ENCODE measurements at places on chromosomes 7 and 10.

DNA sequence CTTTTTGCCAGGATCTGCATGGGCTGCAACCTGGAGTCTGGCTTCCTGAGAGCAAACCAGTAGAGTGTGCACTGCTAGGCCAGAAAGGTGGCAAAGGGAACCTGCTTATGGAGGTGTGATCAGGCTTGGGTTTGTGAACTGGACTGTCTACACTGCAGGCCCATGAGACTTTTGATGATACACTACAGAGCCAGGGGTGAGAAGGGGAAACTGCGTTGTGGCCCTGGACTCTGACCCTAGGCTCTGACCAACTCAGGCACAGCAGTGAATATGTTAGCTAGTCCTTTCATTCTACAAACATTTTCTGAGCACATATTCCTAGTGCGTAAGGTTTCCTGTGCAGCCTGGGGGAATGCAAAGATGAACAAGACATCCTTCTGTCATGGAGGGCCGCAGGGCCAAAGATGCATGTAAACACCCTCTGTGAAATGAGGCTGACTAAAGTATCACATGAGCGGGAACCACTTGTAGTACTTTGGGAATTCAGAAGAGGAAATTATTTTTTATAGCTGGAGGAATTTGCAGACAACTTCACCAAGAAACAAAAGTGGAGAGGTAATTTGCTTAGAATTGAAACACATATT lies 63.8 kb upstream of the HPS1 start:
- no peak for DNase-seq

DNA sequence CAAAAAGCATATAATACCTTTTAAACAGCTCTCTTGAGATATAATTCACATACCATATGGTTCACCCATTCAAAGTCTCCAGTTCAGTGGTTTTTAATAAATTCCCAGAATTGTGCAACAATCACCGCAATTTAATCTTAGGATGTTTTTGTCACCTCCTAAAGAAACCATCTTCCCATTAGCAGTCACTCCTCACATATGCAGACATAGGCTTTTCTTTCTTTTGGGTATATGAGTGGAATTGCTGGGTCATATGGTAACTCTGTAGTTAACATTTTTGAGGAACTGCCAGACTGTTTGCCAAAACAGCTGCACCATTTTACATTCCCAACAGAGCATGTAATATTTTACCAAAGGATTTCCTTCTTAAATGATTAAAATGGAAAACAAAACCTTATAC lies 57.0 kb downstream of the CC2D2B start:
- DNase-seq: no peak

GRCh38 chr7:18405726-18406125 lies 89.8 kb upstream of the HDAC9 start:
- no peak for DNase-seq

GRCh38 chr7:156261581-156261980 lies 379.0 kb upstream of the RNF32 start:
- no peak for DNase-seq

DNA sequence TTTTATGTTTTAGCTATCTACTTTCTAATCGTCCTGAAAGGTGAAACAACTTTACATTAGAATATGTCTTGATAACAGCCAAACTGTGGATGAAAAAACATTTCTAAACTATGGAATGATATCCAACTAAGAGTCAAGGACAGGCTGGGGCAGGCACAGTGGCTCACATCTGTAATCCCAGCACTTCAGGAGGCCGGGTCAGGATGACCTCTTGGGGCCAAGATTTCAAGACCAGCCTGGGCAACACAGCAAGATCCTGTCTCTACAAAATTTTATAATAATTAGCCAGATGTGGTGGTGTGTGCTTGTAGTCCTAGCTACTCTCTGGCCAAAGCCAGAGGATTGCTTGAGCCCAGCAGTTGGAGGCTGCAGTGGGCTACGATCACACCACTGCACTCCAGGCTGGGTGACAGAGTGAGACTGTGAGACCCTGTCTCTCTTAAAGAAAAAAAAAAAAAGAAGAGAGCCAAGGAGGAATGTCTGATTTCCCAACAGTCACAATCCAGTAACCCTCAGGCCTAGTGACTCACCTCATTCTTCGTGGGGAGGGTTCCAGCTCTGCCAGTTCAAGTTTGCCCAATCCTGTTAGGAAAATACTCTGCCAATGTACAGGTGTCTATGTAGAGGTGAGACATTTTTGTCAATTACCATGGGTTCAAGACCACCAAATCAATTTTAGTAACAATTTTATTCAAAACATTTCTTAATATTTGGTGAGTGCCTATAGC lies 14.6 kb upstream of the FZD1 start:
- DNase-seq: no peak
